ENCODE measurements at places on chromosomes 6 and 20.

DNA sequence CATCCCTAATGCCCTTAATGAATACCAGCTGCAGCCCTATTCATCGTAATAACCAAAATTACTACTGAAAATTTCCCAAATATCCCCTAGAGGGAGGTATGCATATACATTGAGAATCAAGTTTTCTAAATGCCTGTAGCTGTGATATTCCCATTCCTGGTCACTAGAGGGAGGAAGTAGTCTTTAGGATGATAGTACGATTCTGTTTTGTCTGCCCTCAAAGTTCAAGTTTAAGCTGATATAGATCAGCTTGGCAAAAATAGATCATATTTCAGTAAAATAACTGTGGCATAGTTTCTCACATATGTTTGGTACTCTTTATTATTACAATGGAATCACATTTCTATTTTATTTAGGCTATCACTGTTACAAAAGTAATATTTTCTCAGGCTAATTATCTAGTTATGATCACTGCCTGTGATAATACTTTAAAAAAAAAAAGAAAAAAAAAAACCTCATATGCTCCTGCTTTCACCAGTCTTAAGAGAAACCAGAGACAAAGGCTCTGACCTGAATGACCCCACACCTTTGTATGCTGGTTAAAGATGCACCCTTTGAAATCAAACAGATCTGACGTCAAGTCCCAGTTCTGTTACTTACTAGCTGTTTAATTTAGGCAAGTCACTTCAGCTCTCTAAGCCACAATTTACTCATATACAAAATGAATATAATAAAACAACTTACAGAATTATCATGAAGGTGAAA lies 11.0 kb downstream of the TSPYL1 start:
- DNase-seq: no peak

GRCh38 chr6:107600936-107601335 lies 111.0 kb downstream of the SOBP start:
- DNase-seq: no peak

DNA sequence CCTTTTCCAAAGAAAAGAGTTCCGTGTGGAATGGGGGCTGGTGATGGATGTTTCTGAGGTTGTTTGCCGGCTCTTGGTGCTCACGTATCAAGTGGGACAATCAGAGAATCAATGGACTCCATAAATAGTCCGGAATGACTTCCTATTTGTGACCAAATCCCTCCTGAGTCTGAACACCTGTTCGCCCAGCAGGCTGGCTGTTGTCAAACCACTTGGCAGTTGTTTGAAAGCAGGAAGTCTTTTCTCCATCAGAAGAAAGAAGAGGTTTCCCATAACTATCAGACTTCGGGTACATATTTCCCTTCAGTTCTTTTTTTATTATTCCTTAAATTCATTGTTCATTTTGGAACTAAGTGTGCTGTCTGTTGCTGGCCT lies 154.7 kb upstream of the RIN2 start:
- DNase-seq: no peak

GRCh38 chr6:53359843-53360092 lies 11.0 kb upstream of the ELOVL5 start:
- DNase-seq: no peak

GRCh38 chr6:131999545-132000146 lies 48.5 kb upstream of the CCN2 start:
- no peak for DNase-seq

DNA sequence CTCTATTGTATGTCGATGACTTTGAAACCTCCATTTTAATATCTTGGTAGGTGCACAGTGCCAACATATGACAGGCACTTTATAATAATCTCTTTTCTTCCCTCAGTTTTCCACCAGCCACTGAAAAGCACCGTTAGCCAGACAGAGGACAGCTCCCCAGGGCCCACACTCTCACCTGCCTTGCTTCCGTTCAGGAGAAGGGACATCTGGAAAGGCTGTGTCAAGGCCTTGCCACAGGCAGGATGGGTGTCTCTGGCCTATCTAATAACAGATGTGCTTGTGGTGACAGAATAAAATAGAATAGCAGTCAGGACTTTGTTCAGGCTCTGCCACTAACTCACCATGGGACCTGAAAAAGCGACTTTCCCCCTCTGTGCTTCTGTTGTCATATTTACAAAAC lies 75.5 kb upstream of the CCDC167 start:
- no peak for DNase-seq

- no peak for DNase-seq
Observed at GRCh38 chr6:68876792-68877493, 241.9 kb downstream of the ADGRB3 start.

DNA sequence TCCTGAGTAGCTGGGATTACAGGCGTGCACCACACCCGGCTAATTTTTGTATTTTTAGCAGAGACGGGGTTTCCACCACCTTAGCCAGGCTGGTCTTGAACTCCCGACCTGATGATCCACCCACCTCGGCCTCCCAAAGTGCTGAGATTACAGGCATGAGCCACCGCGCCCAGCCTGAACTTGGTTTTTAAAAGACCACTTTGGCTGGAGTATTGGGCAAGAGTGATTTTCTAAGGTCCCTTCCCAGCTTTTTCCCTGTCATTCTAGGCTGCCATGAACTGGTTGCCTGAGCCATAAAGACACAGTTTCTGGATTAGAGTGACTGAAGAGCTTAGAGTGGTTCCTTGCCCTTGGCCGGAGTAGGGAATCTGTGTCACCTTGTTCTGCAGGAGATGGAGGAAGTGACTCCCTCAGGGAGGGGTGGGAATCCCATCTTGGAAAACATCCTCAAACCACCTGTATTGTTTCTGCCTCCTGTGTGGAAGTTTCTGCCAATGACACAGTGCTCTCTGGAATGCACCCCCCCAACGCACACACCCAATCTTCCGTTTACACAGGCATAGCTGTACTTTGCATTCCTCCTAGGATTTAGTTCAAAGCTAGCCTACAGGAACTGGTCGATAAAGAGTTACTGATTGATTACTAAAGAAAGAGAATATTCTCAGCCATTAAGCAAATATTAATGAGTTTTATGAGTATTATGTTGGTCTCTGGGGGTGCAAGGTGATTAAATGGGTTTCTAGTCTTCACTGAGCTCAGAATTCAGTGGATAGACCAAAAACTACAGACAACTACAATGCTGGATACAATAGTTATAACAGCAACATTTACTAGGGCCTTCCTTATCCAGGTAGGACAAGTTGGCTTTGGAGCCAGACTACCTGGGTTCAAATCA lies 18.2 kb downstream of the BCL2L1 start:
- DNase-seq: no peak

DNA sequence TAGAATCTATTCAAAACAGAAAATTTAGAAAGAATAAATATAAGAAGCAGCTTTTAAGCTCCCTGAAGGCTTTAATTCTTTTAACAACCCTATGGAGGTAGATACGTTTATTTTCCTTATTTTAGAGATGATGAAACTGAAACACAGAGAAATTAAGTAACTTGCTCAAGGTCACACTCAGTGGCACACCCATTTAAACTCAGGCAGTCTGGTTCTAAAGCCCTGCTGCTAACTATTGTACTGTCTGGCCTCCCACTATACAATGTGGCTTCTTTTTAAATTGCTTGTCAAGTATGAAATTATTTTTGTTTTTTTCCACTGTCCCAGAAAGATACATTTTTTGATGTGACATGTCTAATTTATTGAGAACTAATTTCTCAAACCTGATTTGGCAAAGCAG lies 55.7 kb downstream of the FAM217A start:
- no peak for DNase-seq

GRCh38 chr6:136226027-136226673 lies 24.0 kb downstream of the MTFR2 start:
- peak; percentile 51 for DNase-seq

GRCh38 chr6:36933102-36933501 lies 21.4 kb upstream of the PI16 start:
- no peak for DNase-seq

DNA sequence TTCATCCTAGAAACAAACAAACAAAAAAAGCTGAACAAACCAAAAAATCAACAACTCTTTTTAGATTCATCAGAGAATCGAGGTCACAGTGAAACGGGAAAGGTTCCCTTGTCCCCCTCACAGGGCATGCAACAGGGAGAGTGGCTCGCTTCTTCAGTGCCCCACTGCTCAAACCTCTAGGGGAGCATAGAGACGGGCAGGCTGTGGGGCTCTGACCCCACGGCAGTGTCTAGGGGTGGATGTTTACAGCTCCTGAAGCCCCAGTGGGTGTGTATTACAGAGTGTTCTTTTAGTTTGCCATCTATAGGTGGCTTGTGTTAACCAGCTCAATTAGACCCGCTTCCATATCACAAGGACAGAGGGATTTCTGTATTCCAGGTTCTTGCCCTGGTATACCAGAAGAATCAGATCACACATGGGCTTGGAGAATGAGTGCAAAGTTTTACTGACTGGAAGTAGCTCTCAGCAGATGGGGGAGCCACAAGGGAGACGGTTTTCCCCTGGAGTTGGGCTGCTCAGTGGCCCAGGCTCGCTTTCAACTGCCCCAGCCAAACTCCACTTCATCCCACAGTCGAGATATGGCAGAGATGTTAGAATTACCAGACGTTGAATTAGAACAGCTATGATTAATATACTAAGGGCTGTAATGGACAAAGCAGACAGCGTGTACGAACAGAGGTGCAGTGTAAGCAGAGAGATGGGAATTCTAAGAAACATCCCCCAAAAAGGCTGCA lies 192.6 kb upstream of the CST7 start:
- DNase-seq: no peak

DNA sequence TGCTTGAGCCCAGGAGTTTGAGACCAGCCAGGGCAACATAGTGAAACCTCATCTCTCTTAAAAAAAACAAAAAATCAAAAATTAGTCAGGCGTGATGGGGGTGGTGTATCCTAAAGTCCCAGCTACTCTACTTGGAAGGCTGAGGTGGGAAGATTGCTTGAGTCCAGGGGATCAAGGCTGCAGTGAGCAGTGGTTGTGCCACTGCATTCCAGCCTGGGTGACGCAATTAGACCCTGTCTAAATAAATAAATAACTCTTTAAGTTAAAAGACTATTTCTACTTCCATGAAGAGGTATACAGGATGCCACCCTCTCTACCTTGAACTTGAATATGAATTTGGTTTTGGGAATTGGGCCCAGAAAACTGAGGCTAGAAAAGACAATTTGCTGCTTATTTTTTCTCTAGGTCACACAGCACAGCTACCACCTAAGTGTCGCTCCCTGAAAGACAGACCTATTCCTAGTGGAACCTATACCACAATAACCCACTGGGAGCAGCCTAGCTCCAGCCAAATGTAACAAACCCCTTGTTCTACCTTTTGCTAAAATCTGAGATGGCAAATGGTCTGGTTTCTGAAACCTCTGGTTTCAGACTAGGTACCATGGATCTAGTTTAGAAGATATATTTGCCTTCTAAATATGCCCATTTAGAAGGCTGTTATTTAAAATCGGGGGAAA lies 35.2 kb downstream of the HMGCLL1 start:
- no peak for DNase-seq

DNA sequence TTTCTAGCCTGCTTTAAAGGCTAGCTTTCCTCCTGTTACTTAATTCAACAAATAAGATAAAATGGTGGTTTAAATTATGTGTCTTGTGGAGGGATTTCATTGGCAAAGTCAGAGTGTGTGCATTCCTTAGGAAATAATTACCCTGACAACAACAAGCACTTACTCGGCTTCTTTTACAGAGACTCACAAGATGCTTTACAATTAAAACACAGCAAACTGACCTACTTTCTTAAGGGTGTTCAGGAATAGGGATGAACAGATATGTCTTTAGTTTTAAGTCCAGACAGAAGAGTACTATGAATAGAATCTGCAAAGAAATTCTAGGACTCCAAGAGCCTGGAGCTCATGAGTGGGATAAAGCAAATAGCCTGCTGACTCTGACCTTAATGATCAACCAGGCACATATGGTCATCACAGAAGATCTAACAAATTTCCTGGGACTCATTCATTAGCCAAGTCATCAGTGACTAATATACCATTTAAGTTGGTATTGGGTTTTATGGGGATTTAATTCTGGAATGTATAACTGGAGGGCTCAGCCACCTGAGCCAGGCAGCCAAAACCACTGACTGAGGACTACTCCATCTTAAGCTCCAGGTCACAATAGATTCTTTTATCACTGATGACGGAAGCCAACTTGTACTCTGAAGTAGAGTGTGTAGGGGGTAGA lies 161.8 kb upstream of the RIMS1 start:
- DNase-seq: no peak

DNA sequence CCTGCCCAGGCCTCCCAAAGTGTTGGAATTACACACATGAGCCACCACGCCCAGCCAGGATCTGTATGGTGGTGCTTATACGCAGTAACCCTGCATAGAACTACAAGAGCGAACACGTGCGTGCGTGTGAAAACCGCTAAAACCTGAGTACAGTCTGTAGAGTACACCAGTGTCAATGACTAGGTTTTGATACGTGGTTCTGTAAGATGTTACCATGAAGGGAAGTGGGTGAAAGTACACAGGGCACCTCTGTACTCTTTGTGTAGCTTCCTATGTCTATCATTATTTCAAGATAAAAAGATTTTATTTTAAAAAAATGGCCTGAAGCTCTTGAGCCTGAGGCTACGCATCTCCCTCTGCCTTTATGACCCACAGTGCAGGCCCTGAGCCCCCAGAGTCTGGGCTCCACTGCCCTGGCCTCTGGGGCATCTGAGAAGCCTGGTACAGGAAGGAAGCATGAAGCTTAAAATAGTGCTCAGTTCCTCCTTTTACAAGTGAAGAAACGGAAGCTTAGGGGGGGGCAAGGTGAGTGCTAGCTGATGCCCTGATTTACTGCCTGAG lies 21.6 kb downstream of the LY86 start:
- DNase-seq: peak; percentile 34

DNA sequence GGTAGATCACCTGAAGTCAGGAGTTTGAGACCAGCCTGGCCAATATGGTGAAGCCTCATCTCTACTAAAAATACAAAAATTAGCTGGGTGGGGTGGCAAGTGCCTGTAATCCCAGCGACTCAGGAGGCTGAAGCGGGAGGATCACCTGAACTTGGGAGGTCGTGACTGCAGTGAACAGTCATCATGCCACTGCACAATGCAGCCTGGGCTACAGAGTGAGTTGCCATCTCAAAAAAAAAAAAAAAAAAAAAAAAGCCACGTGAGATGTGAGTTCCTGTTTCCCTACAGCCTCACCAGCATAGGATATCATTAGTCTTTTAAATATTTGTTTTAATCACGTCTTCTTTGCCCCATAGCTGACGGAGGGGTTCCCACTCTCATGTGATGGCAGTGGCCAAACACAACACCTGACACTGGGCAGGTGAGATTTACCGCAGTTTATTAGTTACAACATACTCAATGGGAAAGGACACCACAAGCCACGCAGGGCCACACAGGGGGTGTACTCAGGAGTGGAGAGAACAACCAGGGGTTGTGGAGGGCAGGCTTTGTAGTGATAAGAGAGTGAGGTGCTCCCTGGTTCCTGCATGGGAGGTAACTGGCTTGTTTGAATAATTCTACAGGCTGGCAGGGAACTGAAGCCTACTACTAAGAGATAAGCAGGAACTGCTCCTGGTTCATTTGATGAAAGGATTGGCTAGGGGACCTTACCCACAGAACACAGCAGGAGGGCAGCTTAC lies 4.6 kb upstream of the LZTS3 start:
- no peak for DNase-seq

DNA sequence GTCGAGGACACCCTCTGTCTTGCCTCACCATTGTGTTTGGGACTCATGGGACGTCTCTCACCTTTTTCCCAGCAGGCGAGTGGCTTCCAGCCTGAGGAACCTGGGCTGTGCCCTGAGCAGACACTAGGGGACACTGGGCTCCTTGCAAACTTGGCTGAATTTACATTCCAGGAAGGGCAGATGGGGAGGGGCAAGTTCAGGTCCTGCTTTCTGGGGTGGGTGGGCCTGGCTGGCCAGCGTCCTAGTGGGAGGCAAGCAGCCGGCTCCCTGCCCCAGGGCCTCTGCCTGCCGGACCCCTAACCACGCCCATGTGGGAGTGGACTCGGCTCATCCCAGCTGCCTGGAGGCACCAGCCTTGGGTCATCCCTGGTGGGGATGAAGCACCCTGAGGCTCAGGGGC lies 48.2 kb upstream of the MLN start:
- no peak for DNase-seq
